ENCODE measurements at places on chromosomes 5 and 9.

DNA sequence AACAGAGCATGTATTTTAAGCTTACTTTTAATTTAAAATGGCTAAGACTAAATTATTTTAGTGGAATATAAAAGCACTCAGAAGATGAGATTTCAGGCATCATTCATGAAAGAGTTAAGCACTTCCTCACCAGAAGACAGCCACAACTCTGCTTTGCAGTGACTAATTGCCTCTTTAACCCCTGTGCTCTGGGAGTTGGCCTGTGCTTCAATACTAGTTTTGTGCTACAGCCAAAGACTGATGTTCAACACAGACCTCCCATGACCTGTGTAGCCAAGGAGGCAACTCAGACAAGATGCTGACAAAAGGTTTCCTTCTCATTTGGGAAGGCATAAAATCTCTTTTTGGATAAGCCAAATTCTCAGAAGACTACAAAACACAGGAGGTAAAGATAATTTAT lies 353.5 kb downstream of the FBXL17 start:
- no peak for DNase-seq

- DNase-seq = no peak
Measured at GRCh38 chr9:7172154-7173115, 414.7 kb downstream of the KDM4C start.

DNA sequence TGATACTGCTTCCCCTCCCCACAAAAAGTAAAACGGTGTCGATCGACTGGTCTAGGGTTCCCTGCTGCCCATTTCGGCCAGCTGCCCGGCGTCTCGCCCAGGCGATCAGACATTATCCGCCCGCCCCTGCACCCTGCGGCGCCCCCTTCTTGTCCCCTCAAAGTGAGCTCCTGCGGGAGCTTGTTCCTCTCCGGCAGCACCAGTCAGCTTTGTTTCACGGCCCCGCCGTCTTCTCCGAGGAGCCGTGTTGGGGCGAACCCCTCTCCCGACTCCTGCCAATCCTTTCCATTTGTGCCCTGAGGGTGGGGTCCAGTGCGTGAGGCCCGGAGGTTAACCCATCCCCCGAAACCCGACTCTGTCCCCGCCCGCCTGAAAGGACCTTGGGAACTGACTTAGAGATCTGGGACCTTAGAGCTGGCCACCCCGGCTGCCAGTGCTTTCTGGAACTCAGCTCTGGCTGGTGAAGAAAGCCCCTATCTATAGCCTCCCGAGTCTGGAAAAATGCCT lies 518 bp downstream of the UBE2B start:
- peak; percentile 38 for DNase-seq

- DNase-seq = no peak
Measured at GRCh38 chr5:53820802-53821171, 260.3 kb downstream of the NDUFS4 start.

DNA sequence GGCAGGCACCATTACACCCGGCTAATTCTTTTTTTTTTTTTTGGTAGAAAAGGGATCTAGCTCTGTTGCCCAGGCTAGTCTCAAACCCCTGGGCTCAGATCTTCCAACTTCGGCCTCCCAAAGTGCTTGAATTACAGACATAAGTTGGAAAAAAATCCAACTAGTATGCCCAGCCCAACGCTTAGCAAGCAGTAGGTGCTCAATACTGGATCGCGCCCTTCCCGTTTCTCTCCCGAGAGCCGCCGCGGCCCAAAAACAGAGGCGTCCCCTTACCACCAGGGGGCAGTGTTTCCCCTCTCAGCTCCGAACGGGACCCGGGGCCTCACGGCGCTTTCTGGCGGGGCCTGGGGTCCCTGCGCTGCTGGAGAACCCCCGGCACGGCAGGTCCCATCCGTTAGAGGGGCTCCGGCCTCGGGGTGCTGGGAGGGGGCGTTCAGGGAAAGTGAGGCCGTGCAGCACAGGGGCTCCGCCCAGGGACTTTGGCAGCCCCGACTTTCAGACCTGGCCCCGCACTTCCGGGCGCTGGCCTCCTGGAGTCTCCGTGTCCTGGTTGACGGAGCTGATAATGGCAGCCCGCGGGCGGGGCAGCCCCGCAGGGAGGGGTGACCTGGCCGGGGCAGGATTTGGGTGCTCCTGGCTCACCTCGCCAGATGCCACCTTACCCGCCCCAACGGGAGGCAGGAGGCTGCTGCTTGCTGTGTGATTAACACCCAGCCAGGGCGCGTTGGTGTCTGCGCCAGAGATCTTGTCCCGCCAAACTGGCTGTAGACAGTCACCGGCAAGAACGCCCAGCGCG lies 15.2 kb downstream of the PTGES start:
- peak; percentile 60 for DNase-seq

DNA sequence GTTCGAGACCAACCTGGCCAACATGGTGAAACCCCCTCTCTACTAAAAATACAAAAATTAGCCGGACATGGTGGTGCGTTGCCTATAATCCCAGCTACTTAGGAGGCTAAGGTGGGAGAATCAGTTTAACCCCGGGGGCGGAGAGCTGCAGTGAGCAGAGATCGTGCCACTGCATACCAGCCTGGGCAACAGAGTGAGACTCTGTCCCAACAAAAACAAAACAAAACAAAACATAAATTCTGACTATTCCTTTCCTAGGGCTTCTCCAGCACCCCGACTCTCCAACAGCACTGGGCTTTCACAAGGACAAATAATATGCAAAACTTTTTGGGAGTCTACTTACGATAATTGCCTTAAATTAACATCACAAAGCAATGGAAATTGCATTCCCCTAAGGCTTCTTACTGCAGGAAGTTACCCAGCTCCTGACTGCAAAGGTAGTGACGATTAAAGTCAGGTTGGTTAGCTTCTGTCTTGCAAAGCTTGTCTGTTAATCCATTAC lies 15.9 kb upstream of the CDKN2AIPNL start:
- DNase-seq = no peak

- no peak for DNase-seq
Measured at GRCh38 chr5:119996128-119996527, 366.8 kb downstream of the FAM170A start.

DNA sequence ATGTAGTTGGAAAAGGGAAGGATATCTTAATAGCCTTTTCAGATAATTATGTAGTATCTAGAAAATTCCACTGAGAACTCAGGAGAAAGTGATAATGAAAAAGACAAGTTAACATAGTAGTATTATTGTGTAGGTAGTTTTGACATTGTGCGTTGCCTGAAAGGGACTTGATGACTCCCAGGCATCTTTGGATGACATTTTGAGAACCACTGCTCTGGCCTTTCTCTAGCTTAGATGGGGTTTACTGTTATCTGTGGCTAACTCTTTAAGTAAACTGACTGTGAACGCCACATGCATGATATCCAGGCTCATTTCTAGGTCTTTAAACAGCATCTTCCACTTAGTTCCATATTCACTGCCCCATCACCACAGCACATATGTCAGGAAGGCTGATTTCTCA lies 14.4 kb upstream of the FYB1 start:
- no peak for DNase-seq

- DNase-seq = peak; percentile 84
Measured at GRCh38 chr5:37071901-37072581, 177.1 kb downstream of the CPLANE1 start.

GRCh38 chr9:71638627-71639026 lies 129.7 kb downstream of the CEMIP2 start:
- DNase-seq = peak; percentile 33

- DNase-seq = no peak
Measured at GRCh38 chr9:36864491-36865410, 169.3 kb downstream of the PAX5 start.

DNA sequence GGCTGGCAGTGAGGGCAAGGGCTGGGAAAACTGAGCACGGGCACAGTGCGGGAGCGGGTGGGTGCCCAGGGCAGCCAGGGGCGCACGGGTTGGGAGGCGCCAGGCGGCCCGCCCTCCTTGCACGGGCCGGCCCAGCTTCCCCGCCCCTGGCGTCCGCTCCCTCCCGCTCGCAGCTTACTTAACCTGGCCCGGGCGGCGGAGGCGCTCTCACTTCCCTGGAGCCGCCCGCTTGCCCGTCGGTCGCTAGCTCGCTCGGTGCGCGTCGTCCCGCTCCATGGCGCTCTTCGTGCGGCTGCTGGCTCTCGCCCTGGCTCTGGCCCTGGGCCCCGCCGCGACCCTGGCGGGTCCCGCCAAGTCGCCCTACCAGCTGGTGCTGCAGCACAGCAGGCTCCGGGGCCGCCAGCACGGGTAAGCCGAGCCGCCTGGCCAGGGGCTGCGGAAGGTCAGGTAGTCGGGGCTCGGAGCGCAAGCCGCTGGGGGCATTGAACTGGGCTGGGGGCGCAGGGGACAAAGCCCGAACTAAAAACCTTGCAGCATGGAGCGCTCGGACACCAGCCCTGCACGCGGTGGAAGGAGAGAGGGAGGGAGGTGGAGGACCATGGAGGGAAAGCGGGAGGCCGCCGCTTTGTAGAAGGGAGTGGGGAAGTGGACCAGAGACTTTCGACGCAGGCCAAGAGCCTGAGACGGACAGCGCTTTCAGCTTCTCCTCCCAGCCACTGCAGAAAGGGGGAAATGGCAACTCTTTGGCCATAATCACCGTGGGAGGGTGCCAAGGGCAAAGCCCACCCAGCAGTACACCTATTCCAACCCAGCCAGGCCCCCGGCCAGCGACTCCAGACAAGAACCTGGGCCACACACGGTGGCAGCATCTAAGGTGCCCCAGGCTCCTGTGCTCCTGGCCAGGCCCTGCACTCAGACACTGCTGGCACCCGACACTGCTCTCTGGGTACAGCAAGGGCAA lies at the start of gene TGFBI:
Gene TGFBI (plus strand): TSS at position 207 of the 961 bp plus-strand sequence. CDS start 68 bp downstream, at position 275.
- DNase-seq = no peak

Measured in globus pallidus (tissue), 1 donor.